ENCODE measurements at places on chromosomes 11 and 22.

GRCh38 chr11:48032721-48033120 lies 52.4 kb downstream of the PTPRJ start:
- DNase-seq = no peak

DNA sequence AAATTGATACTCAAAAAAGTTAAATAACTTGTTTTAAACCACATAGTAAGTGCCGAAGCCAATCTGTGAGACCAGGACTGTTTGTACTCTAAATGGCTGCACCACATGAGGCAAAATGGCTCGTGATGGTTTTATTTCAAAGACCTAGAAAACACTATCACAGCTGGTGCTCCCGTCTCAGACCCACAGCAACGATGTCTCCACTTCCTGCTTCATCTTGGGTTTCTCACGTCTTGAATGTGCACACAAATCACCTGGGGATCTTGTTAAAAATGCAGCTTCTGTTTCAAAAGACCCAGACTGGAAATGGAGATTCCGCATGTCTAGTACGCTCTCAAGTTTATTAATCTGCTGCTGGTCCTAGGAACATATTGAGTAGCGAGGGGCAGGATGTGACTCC lies 1.2 kb downstream of the CD3E start:
- no peak for DNase-seq

- no peak for DNase-seq
Observed at GRCh38 chr11:128926437-128927107, 16.1 kb downstream of the TP53AIP1 start.

DNA sequence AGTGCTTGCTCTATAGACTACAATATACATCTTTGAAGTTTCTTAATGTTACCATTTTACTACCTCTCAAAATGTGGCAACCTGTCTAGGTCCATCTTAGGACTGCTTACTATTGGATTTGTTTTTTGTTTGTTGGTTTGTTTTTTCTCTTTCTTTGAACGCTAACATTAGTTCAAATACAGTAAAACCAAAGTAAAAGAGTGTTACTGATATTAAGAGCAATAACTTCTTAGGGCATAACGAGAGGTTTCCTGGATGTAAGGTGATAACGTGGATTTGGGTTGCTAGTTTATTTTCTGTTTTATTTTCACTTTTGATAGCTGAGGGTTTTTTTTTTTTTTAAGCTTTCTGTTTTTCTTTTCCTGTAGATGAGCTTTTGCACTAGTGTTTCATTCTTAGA lies 43.6 kb downstream of the TMEM135 start:
- no peak for DNase-seq

DNA sequence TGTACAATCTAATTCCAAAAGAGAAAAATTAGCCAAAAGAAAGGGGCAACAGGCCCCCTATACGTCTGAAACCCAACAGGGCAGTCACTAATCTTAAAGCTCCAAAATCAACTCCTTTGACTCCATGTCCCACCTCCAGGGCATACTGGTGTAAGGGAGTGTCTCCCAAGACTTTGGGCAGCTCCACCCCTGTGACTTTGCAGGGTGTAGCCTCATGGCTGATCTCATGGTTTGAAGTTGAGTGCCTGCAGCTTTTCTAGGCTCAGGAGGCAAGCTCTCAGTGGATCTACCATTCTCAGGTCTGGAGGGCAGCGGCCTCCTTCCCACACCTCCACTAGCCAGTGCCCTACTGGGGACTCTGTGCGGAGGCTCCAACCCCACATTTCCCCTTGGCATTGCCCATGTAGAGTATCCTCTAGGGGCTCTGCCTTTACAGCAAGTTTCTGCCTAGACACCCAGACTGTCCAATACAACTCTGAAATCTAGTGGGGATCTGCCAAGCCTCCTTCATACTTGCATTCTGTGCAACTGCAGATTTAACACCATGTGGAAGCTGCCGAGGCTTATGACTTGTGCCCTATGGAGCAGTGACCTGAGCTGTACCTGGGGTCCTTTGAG lies 94.5 kb downstream of the TRIM29 start:
- DNase-seq = no peak

- no peak for DNase-seq
Observed at GRCh38 chr11:117713538-117713991, 83.5 kb downstream of the DSCAML1 start.

GRCh38 chr11:86593833-86594232 lies 78.6 kb downstream of the ME3 start:
- DNase-seq = no peak
